ENCODE measurements at places on chromosomes 6 and 20.

GRCh38 chr6:139124887-139125672, 9.8 kb upstream of the HECA start:
- DNase-seq: no peak

GRCh38 chr20:58892932-58893224, 40.4 kb downstream of the GNAS start:
- no peak for DNase-seq

- no peak for DNase-seq
Measured at GRCh38 chr20:7710440-7710839, 229.8 kb downstream of the HAO1 start.

DNA sequence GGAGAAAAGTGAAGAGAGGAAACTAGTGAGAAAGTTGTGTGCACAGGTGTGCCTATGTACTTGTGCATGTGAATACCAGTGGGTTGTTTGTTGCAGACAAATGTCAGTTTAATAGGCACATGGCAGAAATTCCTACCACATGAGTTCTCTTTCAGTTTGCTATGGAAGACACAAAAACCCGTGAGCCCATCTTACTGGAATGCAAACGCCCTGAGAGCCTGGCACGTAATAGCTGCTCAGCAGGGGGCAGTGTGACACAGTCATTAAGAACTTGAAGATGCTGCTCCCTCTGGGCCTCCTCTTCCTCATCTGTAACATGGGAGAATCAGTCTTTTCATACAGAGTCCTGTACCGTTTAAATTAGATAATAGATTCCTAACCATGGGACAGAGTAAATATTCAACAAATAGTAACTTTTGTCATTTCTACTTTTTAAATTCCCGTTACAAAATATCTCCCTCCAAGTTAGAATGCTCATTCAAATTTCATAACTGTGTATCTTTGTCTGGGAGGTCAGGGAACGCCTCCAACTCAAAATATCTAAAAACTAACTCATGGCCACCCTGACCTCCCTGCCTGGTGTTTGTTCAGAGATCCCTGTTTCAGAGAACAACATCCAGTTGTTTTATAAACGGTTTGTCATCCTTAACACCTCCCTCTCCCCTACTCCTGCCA, 802.9 kb downstream of the MAFB start:
- DNase-seq: no peak

- no peak for DNase-seq
Measured at GRCh38 chr20:62716198-62716940, 7.7 kb downstream of the NTSR1 start.

DNA sequence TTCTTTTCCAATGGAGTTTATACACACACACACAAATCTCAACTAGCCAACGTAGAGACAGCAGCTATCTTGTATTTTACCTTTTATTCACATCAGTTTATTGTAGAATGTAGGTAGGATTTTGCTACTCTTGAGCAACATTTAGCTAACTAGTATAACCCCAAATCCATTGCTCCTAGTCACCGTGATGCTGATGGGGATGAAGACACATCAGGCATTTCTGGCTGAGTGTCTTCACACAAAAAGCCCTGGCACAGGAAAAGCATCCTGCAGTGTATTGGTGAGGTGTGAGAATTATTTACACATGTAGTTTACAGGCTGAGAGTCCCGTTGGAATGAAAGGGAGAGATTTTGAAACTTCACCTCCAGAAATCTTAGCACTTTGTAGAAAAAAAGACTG, 65.9 kb upstream of the FBXL4 start:
- no peak for DNase-seq

GRCh38 chr6:71476872-71477271, 188.3 kb downstream of the OGFRL1 start:
- DNase-seq: no peak

DNA sequence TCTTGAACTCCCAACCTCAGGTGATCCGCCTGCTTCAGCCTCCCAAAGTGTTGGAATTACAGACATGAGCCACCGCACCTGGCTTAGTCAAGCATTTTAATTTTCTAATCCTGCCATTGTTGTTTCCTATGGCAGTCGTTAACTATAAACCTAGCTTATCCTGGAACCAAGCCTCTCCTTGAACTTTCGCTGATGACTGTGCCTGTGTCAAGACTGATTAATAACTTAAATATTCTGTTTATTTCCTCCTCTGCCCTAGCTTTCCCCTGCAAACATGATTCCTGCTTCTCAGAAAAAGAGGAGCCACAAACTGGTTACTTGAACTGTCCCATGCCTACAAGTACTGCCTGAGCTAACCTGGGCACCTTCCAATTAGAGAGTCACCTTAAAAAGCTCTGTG, 1.5 kb downstream of the VNN1 start:
- DNase-seq: no peak

DNA sequence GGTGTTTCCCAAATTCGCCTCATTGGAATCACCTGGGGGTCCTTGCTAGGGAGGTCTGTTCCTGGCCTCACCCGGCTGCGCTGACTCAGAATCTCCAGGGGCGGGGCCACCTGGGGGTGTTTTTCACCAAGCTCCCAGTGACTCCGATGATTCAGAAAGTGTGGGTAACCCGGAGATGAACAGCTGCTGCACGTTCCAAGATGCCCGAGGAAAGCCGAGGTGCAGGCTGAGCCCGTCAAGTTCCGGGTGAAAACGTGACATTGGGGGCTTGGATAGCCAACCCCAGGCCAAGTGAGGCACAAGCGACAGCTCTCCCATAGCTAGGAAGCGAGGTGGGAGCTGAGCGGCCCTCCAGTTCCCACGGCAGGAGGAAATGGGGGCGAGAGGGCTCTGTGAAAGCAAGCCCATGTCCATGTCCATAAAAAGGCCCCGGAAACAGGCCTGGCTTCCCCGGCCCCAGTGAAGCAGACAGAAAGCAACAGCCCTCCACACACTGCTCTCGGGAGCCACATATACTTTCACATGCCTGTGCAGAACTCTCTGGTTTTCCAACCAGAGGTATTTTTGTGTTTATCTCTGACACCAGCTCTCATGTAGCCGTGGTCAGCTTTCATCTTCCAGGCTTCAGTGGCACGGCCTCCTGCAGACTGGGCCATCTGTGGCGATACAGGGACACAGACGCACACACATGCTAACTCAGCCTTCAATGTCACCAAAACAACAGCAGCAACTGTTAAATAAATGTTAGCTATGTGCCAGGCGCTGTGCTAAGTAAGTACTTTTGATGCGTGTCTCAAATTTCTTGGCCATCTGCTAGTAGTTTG, 90.7 kb upstream of the CCDC28A start:
- no peak for DNase-seq

- DNase-seq: no peak
Measured at GRCh38 chr6:165231581-165232561, 77.5 kb downstream of the C6orf118 start.

GRCh38 chr6:145277358-145278086, 457.8 kb downstream of the EPM2A start:
- no peak for DNase-seq

Measured in SIG-M5 (cell line).